GM12864 (cell line): ENCODE measurements at places on chromosomes 2 and 18.

DNA sequence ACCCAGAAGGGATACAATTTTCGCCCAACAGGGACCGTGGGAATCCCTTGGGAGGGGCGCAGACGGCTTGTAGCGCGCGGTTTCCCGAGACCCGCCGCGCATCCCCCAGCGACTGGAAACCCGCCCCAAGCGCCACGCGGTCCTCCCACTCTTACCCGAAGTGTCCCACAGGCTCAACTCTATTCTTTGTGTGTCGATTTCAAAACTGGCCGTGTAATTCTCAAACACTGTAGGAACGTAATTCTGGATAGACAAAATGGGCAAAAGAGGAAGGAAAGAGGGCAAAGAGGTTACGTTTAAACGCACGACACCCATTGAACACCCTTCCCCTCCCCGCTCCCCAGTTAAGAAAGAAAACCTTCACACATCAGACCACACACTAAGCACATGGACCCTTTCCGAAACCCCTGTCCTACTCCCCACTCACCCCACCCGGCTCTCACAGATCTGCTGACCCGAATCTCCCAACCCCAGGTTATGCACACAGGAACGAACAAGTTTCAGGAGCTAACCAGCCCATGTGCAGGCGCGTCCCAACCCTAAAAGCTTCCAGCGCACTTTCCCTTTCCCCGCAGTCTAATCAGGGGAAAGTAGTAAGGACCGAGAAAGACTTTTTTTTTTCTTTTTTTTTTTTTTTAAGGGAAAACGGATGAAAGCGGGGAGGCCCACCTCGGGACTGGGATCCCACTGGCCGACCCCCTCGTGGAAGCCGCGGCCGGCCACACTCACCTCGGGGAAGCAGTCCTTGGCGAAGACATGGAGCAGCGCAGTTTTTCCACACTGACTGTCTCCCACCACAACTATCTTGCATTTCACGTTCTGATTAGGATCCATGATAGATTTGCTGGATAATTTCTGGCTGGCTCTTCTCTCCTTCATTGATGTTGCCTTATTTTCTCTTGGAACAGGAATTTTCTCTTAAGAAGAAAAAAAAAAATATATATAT is 655 bp downstream of the RND3 start:
- no peak for DNase-seq

DNA sequence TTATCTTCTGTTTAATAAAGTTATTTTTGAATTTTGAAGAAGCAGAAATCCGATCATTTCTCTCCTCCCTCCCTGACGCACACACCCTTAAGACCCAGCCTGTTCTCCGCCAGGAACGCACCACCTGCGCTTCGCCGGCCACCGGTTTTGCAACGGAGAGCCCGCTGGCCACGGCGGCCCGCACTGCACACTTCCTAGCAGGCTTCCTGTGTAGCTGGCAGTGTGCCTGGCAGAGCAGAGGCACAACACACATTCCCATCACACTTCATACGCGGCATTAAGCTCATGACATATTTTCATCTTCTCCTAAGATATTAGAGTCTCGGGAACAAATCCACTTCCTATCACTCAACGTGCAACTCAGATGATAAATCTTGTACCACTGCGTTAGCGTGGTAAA is 148.0 kb downstream of the HDAC4 start:
- DNase-seq, result no peak

- no peak for DNase-seq
These were observed 31.5 kb downstream of the ACVR1C start for GRCh38 chr2:157596992-157597681.

DNA sequence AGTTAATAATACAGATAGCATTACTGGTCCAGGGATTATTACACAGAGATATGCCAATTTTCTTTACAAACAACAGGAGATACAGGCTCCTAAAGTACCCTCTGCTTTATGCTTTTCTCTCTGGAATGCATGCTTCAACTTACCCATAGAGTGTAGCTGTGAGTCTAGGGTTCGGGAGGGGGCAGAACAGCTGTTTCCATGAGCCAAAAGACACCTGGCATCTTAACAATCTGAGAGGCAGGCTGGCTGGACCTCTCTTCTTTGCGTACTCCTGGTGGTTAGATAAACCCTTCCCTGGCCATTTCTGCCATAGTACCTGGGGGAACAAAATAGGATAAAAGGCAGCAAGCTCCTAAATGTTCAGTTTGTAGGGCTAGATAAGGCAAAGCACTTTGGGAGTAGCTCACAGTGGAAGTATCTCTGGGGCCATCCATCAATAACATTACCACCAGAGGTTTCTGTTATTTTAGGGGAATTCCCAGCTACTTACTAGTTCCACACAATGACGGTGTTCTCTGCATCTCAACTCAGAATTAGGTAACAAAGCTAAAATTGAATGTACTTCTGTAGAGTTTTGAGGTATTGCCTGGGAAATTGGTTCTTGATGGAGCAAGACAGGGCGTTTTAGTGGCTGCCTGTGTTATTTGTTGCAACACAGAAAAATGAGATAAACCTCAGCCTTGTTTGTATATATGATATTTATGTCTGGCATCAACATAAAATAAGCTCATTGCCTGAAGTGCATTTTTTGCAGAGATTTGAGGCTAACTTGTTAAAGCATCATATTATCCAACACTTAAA is 6.2 kb upstream of the CCDC85A start:
- no peak for DNase-seq

GRCh38 chr18:49223837-49224529 is 236.5 kb downstream of the DYM start:
- no peak for DNase-seq

DNA sequence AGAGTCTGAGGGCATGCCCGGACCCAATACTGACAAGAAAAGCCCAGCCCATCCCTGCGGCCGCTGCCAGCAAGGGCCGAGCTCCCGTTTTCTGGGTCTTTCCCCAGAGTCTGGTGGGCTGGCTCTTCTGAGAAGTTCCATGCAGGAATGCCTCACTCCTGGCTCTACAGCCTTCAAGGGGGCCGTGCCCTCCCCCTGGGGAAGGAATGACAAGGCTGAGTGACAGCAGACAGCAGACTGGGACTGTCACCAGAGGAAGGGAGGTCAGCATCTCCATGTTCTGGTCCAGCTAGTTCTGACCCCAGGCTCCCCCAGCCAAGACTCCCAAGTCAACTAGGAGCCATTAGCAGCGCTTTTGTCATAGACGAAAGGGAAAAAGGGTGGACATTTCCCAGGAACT is 13.0 kb upstream of the SEMA4C start:
- DNase-seq, result no peak

DNA sequence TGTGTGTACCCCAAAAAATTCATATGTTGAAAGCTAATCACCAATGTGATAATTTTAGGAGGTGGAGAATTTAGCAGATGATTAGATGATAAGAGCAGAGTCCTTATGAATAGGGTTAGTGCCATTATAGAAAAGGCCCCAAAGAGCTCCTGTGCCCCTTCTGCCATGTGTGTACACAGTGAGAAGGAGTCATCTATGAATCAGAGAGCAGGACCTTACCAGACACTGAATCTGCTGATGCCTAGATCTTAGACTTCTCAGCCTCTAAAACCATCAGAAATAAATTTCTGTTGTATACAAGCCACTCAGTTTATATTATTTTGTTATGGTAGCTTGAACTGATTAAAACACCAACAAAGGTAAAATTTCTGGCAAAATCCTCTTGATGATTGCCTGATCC is 560.0 kb upstream of the CDH2 start:
- no peak for DNase-seq

GRCh38 chr2:237987268-237987667 is 20.5 kb downstream of the UBE2F start:
- DNase-seq, result no peak

DNA sequence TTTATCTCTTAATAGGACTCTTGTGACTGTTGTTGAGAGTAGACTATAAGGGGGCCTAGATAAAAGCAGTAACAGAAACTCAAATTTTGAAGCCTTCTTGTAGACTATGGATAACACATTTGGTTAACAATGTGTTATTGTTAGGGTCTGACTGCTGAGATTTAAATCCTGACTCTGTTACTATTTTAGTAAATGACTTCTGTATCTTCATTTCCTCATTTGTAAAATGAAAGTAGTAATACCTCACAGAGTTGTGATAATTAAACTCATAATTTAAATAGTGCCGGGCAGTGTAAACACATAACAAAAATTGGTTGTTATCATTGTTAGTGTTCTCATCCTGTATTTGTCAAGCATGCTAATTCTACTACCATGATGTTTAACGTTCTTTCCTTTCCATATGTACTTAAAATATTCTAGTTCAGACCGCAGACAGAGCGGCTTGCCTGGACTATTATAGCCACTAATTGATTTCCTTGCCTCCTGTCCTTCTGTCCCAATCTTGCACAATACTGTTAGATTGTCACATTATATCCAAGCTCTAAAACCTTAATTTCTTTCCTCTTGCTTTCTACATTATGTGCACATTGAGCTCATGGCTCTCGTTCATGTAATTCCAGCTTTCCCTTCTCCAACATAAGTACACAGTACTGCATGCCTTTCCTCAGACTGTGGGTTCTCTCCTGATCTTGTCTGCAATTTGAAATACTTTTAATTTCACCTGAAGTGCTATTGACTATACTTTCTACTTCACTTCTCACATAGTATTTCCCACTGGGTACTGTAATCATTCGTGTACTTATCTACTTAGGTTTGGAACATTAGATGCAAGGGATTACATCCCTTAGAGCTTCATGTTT is 48.4 kb downstream of the RBBP8 start:
- no peak for DNase-seq

DNA sequence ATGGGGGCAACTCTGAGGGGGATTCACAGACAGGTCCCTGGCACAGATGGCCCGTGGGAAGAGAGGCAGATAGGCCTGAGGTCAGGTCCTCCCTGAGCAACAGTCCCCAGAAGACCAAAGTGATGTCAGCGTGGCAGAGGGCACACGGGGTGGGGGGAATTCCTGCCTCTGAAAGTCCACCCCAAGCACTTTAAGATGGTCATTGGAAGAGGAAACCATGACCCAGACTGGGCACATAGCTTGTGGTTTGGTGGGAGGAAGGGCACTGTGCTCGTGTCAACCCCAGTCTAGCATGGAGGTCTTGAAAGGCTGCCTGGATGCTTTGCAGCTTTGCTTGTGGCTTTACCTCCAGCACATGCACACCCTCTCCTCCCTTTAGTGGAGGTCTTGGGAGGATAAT is 38.0 kb upstream of the SIX2 start:
- DNase-seq, result no peak

DNA sequence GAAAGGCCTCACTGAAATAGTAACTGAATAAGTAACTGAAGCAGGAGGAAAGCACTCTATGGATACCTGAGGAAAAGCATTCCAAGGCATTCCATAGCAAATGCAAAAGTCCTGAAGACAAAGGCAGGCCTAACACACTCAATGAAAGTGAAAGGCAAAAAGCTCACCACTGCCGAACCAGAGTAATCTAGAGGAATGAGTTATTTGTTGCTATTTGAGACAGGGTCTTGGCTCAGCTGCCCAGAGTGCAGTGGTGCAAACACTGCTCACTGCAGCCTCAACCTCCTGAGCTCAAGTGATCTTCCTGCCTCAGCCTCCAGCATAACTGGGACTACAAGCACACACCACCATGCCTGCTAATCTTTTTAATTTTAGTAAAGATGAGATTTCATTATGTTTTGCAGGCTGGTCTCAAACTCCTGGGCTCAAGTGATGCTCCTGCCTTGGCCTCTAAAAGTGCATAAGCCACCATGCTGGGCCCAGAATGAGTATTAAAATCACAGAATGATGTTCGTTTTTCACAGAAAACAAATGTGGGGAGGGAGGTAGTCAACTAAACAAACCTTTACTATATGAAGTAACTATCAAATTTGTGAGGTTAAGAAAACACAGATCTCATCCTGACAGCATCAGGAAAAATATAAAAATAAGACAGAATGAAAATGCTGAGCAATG is 17.9 kb downstream of the PIAS2 start:
- no peak for DNase-seq

GRCh38 chr2:194166818-194167217 is 1490.2 kb upstream of the SLC39A10 start:
- peak; percentile 2 for DNase-seq

- no peak for DNase-seq
These were observed 140.7 kb downstream of the RNF144A start for GRCh38 chr2:7057865-7058400.

DNA sequence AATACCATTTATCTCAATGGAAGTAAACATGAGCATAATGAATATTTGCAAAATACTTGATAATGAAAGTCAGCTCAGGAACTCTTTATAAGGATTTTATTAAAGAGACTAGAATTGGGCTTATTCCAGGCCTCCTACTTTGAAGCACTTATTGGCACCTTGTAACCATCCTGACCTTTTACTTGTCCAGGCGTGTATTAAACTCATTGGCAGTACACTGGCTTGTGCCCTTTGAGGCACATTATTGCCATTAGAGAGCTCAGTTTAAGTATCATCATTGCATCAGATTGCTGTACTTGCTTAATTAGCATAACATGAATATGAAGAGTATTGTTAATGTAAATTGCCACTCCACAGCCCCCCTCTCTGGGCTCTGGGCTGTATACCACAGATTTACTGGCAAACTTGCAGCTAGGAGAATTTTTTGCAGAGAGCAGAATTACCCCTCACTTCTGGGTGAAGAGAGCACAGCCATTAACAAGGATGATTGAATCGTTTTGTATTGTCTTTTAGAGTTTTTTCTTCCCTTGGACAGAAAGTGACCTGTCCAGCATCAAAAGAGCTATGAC is 72.5 kb downstream of the XIRP2 start:
- DNase-seq, result no peak

DNA sequence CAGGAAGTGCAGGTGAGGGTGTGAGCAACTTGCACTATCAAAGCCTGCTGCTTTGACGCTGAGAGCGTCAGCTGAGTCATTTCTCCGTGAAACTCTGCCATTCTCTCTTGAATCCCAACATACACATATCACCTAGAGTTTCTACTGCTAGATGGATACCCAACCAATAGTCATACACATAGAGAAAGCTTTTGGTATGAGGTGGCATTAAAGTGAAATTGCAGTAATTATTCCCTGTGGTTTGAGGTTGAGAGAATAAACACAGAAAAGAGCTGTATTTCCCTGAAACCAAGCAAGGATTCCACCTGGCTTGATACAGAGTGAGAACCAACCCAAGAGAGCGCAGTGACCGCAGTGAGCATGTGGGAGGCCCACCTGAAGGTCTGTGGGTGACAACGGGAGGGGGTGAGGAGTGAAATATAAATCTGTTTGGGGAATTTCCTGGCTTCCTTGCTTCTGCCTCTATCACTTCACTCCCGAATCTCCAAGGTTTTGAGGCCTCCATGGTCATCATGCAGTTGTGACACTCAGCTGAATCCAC is 28.8 kb upstream of the TMEM18 start:
- peak; percentile 33 for DNase-seq

DNA sequence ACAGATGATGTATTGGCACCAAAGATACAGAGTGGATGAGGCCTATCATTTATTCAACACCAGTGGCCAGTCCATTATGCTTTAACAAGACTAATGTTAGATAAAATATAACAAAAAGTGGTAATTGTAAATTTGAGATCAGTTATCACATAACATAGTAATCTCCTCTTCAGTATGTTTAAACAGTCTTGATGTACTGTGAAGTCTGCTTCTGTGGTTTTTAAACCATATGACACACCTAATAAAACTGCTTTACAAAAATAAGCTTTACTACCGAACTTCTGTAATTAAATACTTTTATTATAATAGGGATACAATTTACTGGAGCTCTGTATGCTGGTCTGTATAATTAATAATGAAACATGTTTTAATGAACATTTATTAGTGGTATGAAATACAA is 2156.1 kb upstream of the CELF4 start:
- DNase-seq, result no peak
